Tibial nerve (tissue), 4 donors: ENCODE measurements at places on chromosomes 16 and 17. TPM values are rescaled to one million over a fixed set of nuclear protein-coding genes. Genes with fewer than 3 reads are reported as not detected.
A peak's percentile ranks its signal among the peaks of the same experiment; 100 is the strongest.

DNA sequence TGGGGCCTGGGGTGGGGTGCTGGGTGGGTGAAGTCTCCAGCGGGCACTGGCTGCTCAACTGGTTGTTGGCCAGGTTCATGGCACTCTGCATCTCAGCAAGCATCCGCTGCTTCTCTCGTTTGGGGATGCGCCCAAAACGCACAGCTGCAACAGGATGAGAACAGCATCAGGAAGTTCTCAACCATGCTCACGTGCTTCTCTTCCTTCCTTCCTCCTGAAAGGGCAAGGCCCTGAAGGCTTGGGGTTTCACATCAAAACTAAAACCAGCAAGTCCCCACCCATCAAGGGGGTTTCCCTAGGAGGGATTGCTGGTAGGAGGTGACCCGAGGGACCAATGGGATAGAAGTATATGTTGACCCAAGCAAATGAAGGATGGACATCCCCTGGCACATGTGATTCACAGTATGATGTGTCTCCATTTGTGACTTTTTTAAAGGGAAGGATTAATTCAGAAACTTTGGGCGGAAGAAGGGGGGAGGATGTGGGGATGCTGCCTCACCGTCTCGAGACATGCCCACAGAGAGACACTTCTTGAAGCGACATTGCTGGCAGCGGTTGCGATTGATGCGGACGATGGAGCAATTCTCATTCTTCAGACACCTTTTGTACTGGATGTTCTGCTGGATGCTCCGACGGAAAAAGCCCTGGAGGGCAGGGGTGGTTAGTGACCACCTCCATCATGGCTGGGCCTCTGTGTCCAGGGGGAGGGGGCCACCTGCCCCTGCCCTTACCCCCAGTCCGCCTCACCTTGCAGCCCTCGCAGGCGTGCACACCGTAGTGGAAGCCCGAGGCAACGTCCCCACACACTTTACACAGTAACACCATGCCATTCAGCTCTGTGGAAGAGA lies 4.2 kb downstream of the NR1D1 start:
- peak; percentile 66 for DNase-seq

KRTAP4-9 gene
- total RNA-seq: not detected

GRCh38 chr17:34623856-34624766 lies 44.7 kb downstream of the TMEM132E start:
- DNase-seq: no peak

DNA sequence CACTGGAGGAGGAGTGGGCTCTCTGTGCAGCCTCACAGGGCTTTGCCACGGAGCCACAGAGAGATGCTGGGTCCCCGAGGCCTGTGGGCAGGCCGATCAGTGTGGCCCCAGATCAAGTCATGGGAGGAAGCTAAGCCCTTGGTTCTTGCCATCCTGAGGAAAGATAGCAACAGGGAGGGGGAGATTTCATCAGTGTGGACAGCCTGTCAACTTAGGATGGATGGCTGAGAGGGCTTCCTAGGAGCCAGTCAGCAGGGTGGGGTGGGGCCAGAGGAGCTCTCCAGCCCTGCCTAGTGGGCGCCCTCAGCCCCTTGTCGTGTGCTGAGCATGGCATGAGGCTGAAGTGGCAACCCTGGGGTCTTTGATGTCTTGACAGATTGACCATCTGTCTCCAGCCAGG lies 3.9 kb downstream of the NXPH3 start:
- DNase-seq: no peak

DNA sequence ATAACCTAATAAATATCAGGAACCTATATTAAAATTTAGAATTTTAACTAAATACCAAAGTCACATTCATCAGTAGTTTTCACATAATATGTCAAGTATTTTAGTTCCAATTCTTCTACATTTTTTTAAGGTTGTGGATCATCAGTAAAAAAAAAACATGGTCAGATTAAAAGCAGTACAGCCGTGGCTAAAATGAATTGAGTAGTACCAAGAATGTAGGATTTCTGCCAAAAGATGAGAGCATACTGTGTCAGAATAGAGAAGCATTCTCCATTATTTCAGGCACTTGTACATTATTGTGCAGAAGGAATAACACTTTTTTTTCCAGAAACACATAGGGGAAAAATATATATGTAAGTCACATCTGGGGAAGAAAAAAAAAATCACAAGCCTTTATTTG lies 1176.1 kb downstream of the CDH11 start:
- DNase-seq: no peak

GRCh38 chr17:68428498-68429172 lies 28.7 kb downstream of the WIPI1 start:
- no peak for DNase-seq

DNA sequence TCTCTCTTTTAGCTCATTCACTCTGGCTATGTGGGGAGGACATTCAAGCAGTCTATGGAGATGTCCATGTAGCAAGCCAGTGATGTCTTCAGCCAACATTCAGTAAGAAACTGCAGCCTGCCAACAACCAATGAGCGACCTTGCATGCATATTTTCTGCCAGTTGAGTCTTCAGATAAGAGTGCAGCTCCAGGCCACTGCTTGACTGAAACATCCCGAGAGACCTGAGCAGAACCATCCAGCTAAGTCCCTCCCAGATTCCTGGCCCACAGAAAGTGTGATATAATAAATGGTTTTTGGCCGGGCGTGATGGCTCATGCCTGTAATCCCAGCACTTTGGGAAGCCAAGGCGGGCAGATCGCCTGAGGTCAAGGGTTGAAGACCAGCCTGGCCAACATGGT lies 10.5 kb upstream of the C17orf58 start:
- DNase-seq: no peak

G6PC1 gene
- not detected for total RNA-seq

RAB37 gene
- 1.4 TPM for total RNA-seq

CMTM2 gene
- total RNA-seq: not detected

DNA sequence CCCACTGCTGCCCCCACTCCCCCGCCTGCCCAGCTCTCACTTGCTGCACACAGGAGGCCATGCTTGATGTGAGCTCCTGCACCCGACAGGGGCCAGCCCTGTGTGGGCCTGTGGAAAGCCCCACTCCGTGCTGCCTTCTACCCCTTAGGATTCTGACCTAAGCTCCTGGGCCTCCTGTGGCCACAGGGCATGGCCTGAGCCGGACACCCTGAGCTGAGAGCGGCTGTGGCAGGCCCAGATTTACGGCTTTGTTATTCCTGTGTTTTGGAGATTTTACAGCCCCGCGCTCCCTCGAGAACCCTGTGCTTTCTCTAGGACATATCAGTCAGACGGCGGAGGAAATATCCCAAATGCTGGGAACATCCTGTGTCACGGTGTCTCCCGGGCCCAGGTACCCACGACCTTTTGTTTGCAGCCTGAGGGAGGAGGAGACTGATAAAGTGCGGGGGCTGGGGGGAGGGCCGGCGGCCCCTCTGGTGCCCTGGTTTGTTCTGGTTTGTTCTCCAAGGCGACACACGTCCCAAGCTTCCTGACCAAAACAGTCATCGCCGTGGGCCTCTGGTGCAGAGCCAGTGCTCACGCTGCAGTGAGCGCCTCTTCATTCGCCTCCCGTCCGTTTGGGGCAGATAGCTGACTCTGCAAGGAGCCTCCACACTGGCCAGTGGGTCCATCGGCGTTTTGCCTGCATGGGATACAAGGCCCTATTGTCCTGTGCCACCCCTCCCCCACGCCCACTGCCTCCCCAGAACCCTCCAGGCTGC lies 363.4 kb downstream of the C16orf95 start:
- DNase-seq: no peak

CBX2 gene
- total RNA-seq: 2.4 TPM

DNA sequence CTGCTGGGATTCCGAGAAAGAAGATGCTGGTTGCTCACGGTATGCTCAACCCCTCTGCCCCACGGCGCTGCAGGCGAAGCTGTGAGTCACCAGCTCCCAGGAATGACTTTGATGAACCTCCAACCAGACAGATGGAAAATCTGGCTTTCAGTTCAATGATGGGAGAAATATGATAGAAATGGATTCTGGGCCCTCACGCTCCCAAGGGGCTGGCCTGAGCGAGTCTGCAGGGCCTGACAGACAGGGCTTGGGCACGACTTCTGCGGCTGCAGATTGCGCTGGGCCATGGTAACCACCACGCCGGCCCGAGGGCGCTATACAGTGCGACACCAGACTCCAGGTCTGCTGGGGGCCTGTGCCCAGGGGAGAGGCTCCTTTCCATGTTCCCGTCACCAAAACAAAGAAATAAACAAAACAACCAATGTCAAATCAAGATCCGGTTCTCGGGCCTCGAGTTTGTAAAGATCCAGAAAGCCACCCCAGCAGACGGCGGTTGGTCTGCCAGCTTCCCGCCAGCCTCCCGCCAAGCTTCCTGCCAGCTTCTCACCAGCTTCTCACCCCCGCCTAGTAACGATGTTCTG lies 11.1 kb upstream of the ABR start:
- DNase-seq: no peak

SLC13A2 gene
- not detected for total RNA-seq

CD300LB gene
- total RNA-seq: 0.44 TPM

DNA sequence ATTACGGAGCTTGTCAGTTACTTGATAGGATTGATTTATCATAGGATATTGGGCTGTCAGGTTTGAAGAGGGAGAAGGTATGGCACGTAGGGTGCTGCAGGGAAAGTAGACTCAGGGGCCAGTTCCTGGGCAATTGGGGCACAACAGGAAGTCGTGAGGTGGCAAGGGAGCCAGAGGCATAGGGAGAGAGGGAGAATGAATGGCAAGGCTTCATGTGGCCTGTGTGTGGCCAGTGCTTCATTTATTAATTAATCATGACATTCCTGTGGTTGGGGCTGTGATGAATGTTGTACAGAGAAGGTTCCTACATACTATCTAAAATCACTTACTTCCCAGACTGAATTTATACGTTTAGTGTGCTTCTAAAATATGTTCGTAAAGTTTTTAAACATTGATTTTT lies 19.3 kb downstream of the MFSD11 start:
- DNase-seq: no peak

DNA sequence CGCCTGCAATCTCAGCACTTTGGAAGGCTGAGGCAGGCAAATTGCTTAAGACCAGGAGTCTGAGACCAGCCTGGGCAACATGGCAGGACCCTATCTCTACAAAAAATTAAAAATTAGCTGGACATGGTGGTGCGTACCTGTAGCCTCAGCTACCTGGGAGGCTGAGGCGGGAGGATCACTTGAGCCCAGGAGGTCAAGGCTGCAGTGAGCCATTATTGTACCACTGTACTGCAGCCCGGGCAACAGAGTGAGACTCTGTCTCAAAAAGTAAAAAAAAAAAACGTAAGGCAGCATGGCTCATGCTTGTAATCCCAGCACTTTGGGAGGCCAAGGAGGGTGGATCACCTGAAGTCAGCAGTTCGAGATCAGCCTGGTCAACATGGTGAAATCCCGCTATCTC lies 263.6 kb downstream of the PARN start:
- DNase-seq: no peak

- no peak for DNase-seq
Measured at GRCh38 chr17:1038459-1039122, 41.7 kb downstream of the TIMM22 start.

DNA sequence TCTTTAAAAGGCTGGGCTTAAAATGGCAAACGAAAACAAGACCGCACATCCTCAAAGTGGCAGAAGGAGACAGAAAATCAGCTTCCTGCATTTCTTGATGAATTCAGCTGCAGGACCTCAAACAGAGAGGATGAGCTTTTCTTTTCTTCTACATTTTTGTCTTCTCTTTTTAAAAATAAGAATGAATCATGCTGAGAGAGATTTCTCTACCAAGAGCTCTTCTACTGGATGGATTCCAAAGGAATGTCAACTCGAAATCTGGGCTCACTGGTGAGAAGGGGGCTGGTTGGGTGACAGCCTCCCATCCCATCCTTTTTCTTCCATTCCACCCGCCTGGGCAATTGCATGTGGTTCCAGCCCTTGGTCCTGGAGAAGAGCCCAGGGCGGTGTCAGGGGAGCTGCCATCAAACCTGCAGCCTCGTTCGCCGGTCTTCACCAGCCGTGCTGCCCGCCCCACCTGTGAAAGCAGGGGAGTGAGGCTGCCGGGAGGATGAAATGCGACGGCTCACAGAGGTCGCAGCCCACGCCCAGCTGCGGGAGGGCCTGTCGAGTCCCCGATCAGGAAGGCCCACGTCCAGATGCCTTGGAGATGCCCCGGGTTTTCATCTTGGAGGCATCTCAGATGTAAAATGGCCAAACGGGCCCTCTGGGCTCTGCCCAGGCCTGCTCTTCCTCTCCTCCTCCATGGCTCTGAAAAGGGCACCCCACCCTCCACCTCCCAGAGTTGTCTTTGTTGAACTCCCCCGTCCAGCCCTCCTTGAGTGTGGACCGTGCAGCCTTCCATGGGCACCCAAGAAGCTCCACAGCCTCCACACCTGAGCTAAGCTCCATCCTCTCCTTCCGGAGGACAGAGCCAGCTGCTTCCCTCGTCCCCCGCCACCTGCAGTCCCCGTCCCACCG lies 121.9 kb downstream of the FOXL1 start:
- no peak for DNase-seq

FAM171A2 gene
- 1.0 TPM for total RNA-seq

CDRT15L2 gene
- total RNA-seq: not detected

- no peak for DNase-seq
Measured at GRCh38 chr17:79615446-79615845, 4.6 kb upstream of the RBFOX3 start.

- no peak for DNase-seq
Measured at GRCh38 chr17:58368860-58369213, 16.8 kb upstream of the SUPT4H1 start.

GRCh38 chr17:73788111-73788510 lies 143.9 kb upstream of the SDK2 start:
- DNase-seq: no peak

KIF19 gene
- total RNA-seq: 116 TPM

CCL8 gene
- total RNA-seq: not detected

DNA sequence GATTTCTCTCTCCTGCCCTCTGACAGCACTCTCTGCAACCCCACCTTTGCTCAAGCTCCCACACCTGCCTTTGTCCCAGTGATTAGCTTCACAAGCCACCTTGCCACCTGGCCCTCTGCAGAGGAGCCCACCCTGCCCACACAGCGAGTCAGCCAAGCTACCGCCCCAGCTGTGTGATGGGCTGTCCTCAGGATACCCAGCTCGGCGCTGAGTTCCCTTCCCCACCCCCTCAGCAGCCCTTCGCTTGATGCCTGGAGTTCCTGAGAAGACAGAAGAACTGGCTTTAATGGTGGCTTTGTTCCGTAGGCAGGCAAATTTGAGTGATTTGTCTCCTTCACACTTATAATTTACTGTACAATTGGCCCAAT lies 266.4 kb downstream of the CBLN1 start:
- DNase-seq: no peak

- DNase-seq: no peak
Measured at GRCh38 chr16:86523166-86523740, 12.9 kb downstream of the FOXF1 start.

CDK5RAP3 gene
- total RNA-seq: 193 TPM

- DNase-seq: no peak
Measured at GRCh38 chr16:78955206-78955605, 645.3 kb downstream of the MAF start.

AOC3 gene
- 51.6 TPM for total RNA-seq

GRCh38 chr16:29862383-29862883 lies 593 bp downstream of the CDIPT start:
- no peak for DNase-seq
